ENCODE measurements at places on chromosomes 12 and 14.

DNA sequence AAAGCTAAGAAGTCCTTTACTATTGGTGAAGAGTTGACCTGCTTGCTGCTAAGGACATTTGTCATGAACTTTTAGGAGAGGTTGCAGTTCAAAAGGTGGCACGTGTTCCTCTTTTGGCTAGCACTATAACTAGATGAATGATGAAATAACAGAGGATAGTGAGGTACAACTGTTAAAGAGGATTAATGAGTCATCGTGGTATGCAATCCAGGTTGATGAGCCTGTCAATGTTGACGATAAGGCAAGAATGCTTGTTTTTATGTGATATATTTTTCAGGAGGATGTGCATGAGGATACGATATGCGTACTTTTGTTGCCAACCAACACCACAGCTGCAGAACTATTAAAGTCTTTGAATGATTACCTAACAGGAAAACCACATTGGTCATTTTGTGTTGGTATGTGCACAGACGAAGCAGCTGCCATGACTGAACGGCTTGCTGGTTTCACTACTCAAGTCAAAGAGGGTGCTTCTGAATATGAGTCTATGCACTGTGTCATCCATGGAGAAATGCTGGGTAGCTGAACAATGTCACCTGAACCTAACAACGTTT lies 10.6 kb downstream of the CEP128 start:
- no peak for DNase-seq

GRCh38 chr14:68977718-68978171 lies 1.4 kb downstream of the ACTN1 start:
- DNase-seq: no peak

DNA sequence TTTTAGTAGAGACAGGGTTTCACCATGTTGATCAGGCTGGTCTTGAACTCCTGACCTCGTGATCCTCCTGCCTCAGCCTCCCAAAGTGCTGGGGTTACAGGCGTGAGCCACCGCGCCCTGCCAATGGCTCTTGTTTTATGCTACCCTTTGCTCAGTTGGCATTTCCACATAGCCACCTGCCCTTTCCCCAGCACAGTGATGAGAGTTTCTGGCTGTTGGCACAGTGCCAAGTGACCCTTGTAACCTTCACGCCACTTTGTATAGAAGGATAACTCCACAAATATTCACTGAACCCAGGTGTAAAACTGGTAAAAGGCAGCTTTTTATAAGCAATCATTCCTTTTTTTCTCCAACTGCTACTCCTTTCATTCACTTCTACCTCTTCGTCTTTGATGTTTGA lies 18.5 kb upstream of the CCDC175 start:
- DNase-seq: no peak

DNA sequence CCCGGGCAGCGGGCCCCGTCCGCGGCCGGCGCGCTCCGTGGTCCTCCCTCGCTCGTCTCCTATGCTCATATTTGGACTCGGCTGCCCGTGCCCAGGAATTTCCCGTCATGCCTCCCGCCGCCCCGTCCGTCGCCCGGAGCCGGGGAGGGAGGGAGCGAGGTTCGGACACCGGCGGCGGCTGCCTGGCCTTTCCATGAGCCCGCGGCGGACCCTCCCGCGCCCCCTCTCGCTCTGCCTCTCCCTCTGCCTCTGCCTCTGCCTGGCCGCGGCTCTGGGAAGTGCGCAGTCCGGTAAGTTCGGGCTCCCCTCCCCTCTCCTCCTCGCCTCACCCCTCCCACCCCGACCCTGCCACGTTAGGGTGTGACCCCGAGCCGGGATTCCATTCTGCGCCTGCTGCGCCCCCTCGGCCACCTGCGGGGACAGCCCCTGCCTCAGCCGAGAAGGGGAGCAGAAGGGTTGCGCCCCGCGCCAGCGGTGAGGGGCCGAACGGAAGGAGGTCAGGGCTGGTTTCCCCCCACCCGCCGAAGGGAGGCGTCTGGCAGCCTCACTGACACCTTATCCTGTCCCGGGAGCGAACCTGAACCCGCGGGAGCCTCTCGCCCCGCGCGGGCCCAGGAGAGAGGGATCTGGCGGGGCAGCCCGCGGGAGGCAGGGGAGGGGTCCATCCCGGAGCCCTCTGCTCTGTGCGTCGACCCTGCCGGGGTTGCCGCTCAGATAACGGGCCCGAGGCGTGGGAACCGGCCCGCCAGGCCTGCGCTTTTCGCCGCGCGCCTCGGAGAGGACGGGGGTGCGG lies at the start of gene MSRB3:
Gene MSRB3, plus strand, starts transcription at position 108 of the 793 bp plus-strand sequence. CDS start 29,897 bp downstream, outside the sequence.
- DNase-seq: no peak

GRCh38 chr14:34354556-34354955 lies 107.5 kb downstream of the SPTSSA start:
- DNase-seq: no peak

DNA sequence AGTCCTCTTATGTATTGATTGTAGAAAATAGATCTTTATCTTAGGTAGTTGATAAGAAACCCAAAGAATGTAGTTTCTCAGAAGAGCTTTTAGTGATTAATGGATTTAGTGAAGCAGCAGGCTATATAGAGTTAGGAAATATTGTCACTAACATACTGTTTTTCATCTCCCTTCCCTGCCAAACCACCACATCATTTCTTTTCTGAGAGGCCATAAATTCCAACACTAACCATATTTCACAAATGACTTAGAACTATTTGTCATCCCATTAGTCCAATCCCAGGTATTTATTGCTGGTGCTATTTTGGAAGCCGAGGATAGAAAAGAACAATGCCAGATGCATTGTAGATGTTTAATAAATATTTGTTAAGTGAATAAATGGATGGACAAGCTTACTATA lies 185.7 kb downstream of the KICS2 start:
- DNase-seq: no peak

GRCh38 chr12:71759941-71760340 lies 5.3 kb downstream of the RAB21 start:
- DNase-seq: no peak

GRCh38 chr12:21305661-21306060 lies 29.1 kb downstream of the SLCO1A2 start:
- DNase-seq: no peak

- DNase-seq: no peak
Measured at GRCh38 chr14:75803765-75804164, 142.7 kb downstream of the TTLL5 start.

DNA sequence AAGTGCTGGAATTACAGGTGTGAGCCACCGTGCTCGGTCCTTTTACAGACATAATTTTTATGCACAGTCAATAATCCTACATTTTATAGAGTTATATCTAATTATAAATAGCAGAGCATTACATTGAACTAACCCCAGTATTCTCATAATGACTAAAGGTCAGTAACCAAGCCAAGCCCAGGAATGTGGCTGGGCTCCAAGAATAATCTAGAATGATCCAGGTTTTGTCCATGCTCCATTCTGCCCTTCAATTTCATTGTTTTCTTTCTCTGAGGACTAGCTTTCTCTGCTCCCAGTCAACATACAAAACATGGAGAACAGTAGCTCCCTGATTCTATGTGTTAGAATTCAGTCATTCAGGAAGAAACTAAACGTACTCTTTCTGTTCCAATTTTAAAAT lies 92.1 kb upstream of the KRR1 start:
- DNase-seq: no peak

GRCh38 chr14:104877806-104878550 lies 12.9 kb downstream of the CEP170B start:
- no peak for DNase-seq

All from stimulated activated CD4-positive, alpha-beta T cell treated with anti-CD3 and anti-CD28 coated beads, TNF-alpha, amount 100 ng/mL, for 4 hours (primary cell).